ENCODE measurements at places on chromosomes 6 and 20. TPM values are rescaled to one million over a fixed set of nuclear protein-coding genes. Genes with fewer than 3 reads are reported as not detected.
A peak's percentile ranks its signal among the peaks of the same experiment; 100 is the strongest.

The ESR1 gene
- total RNA-seq, result 1.5 TPM

The C20orf202 gene
- not detected for total RNA-seq

The CCN5 gene
- total RNA-seq, result 0.20 TPM

The MICB gene
- 37.8 TPM for total RNA-seq

The KCNK17 gene
- total RNA-seq, result not detected

The CFAP61 gene
- total RNA-seq, result 1.7 TPM

The CLVS2 gene
- total RNA-seq, result not detected

The LSM2 gene
- total RNA-seq, result 74.3 TPM

The C6orf47 gene
- 17.8 TPM for total RNA-seq

The ARMC12 gene
- total RNA-seq, result 0.57 TPM

The ZHX3 gene
- total RNA-seq, result 23.3 TPM

The CFAP206 gene
- total RNA-seq, result 2.9 TPM

The SLC13A3 gene
- total RNA-seq, result 6.0 TPM

The PRDM13 gene
- total RNA-seq, result not detected

DNA sequence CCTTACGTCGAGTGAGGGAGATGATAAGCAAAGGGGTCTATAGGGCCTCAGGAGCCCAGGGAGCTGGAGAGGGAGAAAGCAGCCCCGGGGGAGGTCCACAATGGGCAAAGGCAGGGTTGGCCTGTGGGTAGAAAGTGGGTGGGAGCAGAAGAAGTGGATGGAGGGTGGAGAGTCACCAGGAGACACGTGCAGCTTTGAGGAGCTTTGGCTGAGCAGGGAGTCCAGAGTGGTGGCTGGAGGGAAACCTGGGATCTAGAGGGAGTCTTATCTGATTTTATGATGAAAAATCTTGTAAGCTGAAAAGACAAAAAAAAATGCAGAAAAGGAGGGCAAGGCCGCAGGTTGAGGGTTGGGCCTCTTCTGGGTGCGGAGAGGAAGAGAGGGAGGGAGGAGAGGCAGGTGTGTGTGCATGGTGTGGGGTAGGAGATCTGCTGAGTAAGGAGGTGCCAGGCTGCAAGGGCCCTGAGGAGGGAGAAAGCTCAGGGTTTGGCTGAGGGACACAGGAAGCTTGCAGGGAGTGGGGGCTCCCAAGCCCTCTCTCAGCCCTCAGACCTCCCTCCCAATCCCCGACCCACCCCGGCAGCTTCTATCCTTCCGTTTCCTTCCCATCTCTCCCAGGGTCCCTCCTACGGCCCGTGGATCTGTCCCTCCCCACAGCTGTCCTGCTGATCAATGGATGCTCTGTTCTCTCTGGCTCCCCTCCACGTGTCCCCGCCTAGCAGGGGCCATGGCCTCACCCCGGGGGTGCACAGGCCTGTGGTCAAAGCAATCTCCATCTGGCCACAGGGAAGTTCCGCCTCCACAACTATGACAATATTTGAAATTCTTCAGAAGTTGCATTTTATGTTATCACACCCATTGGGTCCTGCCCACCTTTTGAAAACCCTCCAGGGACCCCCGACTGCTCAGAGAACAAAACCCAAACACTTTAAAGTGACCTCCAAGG is 17.1 kb upstream of the BPI start:
- H3K4me1 ChIP-seq, result peaks cover 9% of the 10 kb centered on the region
- no peaks in the 10 kb centered on the region for H3K27me3 ChIP-seq
- DNase-seq, result no peak
- no peak overlapping the region for H3K4me3 ChIP-seq

GRCh38 chr6:94955156-94955555 is 622.2 kb upstream of the MANEA start:
- H3K4me3 ChIP-seq, result no peak overlapping the region
- no peaks in the 10 kb centered on the region for H3K27me3 ChIP-seq
- H3K36me3 ChIP-seq, result no peaks in the 10 kb centered on the region
- no peaks in the 10 kb centered on the region for H3K4me1 ChIP-seq

GRCh38 chr20:47043086-47043485 is 148.4 kb downstream of the EYA2 start:
- no peak overlapping the region for H3K4me3 ChIP-seq
- H3K27ac ChIP-seq, result no peak overlapping the region
- DNase-seq, result no peak
- H3K27me3 ChIP-seq, result peaks cover 8% of the 10 kb centered on the region
- no peaks in the 10 kb centered on the region for H3K36me3 ChIP-seq
- H3K4me1 ChIP-seq, result no peaks in the 10 kb centered on the region

- H3K4me3 ChIP-seq, result no peak overlapping the region
- no peaks in the 10 kb centered on the region for H3K4me1 ChIP-seq
- DNase-seq, result no peak
These were observed 42.2 kb downstream of the VSTM2L start for GRCh38 chr20:37945091-37945547.

DNA sequence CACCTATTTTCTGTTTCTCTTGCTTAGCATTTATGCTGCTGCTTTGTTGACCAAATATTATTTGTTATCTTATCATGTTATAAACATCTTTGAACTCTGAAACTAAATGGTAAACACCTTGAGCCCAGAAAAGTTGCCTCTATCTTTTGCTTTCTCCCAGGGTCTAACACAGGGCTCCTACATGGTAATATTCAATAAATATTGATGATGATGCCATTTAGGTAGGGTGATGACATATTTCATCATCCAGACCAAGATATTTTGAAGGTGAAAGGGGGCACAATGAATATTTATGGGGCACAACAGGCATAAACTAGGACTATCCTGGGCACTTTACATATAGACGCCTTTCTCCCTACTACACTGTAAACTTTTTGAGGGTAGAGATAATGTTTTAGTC is 11.6 kb upstream of the ENPP4 start:
- DNase-seq, result no peak
- no peak overlapping the region for H3K27ac ChIP-seq
- H3K27me3 ChIP-seq, result no peaks in the 10 kb centered on the region
- H3K4me1 ChIP-seq, result peaks cover 9% of the 10 kb centered on the region
- no peaks in the 10 kb centered on the region for H3K36me3 ChIP-seq
- no peak overlapping the region for H3K4me3 ChIP-seq

GRCh38 chr6:105489216-105489530 is 86.3 kb upstream of the PREP start:
- peaks cover 4% of the 10 kb centered on the region for H3K4me1 ChIP-seq
- no peak overlapping the region for H3K27ac ChIP-seq
- DNase-seq, result no peak
- H3K4me3 ChIP-seq, result no peak overlapping the region
- H3K36me3 ChIP-seq, result no peaks in the 10 kb centered on the region
- no peaks in the 10 kb centered on the region for H3K27me3 ChIP-seq

GRCh38 chr6:518218-518617 is 126.7 kb downstream of the IRF4 start:
- H3K27me3 ChIP-seq, result no peaks in the 10 kb centered on the region
- H3K4me3 ChIP-seq, result no peak overlapping the region
- H3K27ac ChIP-seq, result no peak overlapping the region

- peak; percentile 47 for DNase-seq
- H3K4me1 ChIP-seq, result peaks cover 36% of the 10 kb centered on the region
- no peaks in the 10 kb centered on the region for H3K27me3 ChIP-seq
- H3K4me3 ChIP-seq, result peak overlapping the region; percentile 98
- peaks cover 60% of the 10 kb centered on the region for H3K36me3 ChIP-seq
These were observed 3.6 kb downstream of the SULF2 start for GRCh38 chr20:47781632-47782031.

GRCh38 chr6:151731313-151731712 is 76.2 kb upstream of the ESR1 start:
- no peaks in the 10 kb centered on the region for H3K27me3 ChIP-seq
- no peak for DNase-seq
- no peaks in the 10 kb centered on the region for H3K36me3 ChIP-seq
- H3K4me3 ChIP-seq, result no peak overlapping the region
- H3K27ac ChIP-seq, result no peak overlapping the region

- no peaks in the 10 kb centered on the region for H3K27me3 ChIP-seq
- peaks cover 19% of the 10 kb centered on the region for H3K4me1 ChIP-seq
- no peak for DNase-seq
- no peak overlapping the region for H3K4me3 ChIP-seq
- H3K36me3 ChIP-seq, result no peaks in the 10 kb centered on the region
- no peak overlapping the region for H3K27ac ChIP-seq
These were observed 293.2 kb downstream of the BTBD9 start for GRCh38 chr6:38346291-38347079.

DNA sequence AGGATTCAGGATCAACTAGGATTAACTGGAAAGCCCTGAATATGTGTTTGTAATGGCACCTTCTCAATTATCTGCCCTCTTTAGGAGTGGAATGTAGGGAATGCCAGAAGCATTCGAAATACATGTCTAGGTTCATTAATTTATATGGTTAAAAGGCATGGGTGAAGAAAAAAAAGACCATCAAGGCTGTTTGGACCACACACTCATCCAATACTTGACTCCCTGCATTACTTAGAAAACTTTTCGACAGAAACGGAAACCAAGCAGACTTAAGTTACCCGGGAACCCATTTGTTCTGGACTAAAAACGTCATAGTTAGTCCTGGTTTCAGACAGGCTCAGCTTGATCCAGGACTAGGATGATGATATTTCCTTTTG is 33.2 kb downstream of the SLC2A10 start:
- H3K27ac ChIP-seq, result no peak overlapping the region
- DNase-seq, result no peak
- H3K4me3 ChIP-seq, result no peak overlapping the region
- peaks cover 44% of the 10 kb centered on the region for H3K4me1 ChIP-seq
- H3K36me3 ChIP-seq, result no peaks in the 10 kb centered on the region

GRCh38 chr6:148835920-148836441 is 89.2 kb downstream of the UST start:
- H3K36me3 ChIP-seq, result no peaks in the 10 kb centered on the region
- no peak overlapping the region for H3K27ac ChIP-seq
- peaks cover 39% of the 10 kb centered on the region for H3K4me1 ChIP-seq

DNA sequence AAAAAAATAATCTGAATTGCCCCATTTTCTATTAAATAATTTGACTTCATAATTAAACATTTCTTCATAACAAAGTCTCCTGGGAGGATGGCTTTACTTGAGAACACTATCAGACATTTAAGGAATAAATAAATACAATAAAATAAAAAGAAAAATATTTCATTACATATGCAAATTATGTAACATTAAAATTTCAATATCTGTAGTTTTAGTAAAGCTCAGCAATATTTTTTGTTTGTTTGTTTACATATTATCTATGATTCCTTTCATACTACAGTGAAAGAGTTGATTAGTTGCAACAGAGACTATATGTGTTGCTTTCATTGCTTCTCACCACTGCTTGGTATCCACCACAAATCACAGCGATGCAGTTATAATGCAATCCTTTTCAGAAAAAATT is 474.9 kb upstream of the GJE1 start:
- no peaks in the 10 kb centered on the region for H3K27me3 ChIP-seq
- no peaks in the 10 kb centered on the region for H3K4me1 ChIP-seq
- no peak overlapping the region for H3K27ac ChIP-seq
- no peak for DNase-seq

DNA sequence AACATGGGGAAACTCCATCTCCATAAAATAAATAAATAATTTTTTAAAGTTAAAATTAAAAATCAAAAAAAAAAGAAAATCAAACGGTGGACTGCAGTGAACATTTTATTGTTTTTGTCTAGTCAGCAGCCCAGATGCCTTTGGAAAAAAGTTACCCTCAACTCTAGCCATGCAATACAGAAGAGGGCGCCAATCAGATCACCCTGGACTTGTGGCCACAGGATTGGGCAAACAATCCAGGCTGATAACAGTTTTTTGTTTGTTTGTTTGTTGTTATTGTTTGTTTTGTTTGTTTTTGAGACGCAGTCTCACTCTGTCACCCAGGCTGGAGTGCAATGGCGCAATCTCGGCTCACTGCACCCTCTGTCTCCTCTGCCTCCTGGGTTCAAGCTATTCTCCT is 30.5 kb upstream of the NELFCD start:
- H3K27me3 ChIP-seq, result no peaks in the 10 kb centered on the region
- H3K4me1 ChIP-seq, result peaks cover 5% of the 10 kb centered on the region
- no peak overlapping the region for H3K27ac ChIP-seq
- no peak overlapping the region for H3K4me3 ChIP-seq
- no peaks in the 10 kb centered on the region for H3K36me3 ChIP-seq

GRCh38 chr6:80454661-80455365 is 348.3 kb downstream of the BCKDHB start:
- no peak overlapping the region for H3K4me3 ChIP-seq
- H3K36me3 ChIP-seq, result peaks cover 3% of the 10 kb centered on the region
- peak overlapping the region; percentile 60 for H3K27ac ChIP-seq
- no peak for DNase-seq
- peaks cover 41% of the 10 kb centered on the region for H3K4me1 ChIP-seq

- peaks cover 5% of the 10 kb centered on the region for H3K36me3 ChIP-seq
- 0 out of 2 replicates have a peak overlapping the region, but pooled peaks have one; percentile 46 for H3K27ac ChIP-seq
- H3K27me3 ChIP-seq, result no peaks in the 10 kb centered on the region
- peak overlapping the region; percentile 91 for H3K4me3 ChIP-seq
These were observed 1.4 kb downstream of the CST3 start for GRCh38 chr20:23636182-23636907.

- no peak for DNase-seq
- no peaks in the 10 kb centered on the region for H3K27me3 ChIP-seq
- no peak overlapping the region for H3K27ac ChIP-seq
- no peak overlapping the region for H3K4me3 ChIP-seq
- no peaks in the 10 kb centered on the region for H3K36me3 ChIP-seq
- H3K4me1 ChIP-seq, result no peaks in the 10 kb centered on the region
These were observed 57.4 kb upstream of the TFAP2D start for GRCh38 chr6:50655848-50656453.

All from PC-9 (cell line).